Activated CD8-positive, alpha-beta memory T cell treated with anti-CD3 and anti-CD28 coated beads for 4 hours (primary cell): ENCODE measurements at places on chromosomes 13 and 19.

GRCh38 chr19:35805526-35806102 is 7.0 kb downstream of the PRODH2 start:
- DNase-seq, result no peak

DNA sequence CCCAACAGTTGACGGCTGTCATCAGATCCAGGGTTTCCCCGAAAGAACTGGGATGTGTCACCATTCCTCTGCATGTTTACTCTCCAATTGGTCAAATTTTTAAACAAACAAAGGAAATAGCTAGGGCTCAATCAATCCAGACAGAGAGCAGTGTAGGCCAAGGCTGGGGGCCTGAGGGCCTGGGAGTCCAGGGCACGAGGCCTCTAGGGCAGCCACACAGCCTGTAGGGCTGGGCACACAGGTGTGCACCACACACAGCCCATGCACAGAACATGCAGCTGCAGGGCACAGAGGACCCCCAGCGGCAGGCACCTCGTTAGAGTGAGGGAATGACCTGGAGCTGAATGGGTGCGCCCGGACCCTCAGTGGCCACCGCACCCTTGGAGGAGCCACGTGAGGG is 9.5 kb downstream of the MIER2 start:
- no peak for DNase-seq

DNA sequence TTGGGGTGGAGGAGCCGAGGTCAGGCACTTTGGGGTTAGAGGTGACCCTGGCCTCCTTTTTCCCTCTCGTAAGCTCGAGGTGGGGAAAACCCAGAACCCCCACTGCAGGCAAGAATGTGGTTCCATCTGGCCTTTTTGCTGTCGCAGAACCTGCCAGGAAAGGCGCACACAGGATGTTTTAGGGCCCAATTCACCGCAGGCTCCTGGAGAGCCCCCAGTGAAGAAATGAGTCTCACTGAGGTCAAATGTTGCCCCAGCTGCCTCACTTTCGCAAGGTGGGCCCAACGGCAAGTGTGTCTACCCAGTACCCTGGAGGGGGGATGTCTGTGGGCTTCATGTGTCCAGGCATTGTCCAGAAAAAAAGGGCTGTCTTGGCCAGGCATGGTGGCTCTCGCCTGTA is 61.8 kb downstream of the PEX11G start:
- no peak for DNase-seq

DNA sequence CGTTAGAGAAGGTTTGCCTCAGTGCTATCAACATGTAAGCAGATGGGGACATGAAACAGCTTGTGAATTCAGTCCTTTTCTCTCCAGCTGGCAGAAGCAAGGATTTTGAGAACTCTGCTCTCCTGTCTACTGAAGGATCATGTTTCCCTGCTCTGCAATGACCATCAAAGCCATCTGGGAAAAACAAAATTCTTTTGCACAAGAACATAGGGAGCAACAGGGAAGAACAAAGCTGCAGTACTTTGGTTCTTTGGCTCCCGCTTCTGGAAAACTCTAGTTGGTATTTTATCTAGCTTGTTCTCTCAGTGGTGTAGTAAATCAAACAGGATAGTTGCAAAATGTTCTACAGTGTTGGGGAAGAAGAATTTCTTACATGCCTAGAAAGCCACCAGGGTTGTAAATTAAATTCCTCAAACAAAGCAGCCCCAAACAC is 270.4 kb downstream of the ENOX1 start:
- DNase-seq, result no peak

DNA sequence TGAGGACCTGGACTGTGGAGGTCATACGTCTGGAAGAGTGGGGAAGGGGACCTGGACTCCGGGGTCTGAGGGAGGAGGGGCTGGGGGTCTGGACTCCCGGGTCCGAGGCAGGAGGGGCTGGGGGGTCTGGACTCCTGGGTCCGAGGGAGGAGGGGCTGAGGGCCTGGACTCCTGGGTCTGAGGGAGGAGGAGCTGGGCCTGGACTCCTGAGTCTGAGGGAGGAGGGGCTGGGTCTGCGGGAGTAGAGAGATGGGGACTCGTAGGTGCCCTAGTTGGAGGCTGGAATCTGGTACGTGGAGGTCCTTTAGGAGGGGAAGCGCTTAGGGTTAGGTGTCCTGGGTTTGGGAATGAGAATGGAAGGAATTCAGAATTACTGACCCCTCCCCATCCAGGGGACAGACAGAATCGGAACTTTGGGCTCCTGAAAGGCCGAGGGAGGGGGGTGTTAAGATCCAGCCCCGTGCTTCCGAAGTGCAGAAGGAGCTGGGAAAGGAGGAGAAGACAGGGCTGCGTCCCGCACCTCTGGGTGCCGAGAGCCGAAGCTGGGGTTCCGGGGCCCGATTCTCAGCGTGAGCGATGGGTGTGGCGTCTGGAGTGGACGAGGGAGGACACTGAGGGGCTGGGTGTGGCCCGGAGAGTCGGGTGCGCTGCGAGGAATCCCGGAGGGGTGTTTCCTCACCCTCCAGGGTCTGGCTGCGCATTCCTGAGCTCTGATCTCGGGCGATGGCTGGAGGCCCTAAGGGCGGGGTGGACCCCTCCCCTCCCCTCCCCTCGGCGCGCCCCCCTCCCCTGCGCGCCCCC is 608 bp downstream of the MYADM start:
- DNase-seq, result no peak

GRCh38 chr13:107568181-107568580 is 647.2 kb downstream of the LIG4 start:
- no peak for DNase-seq

- no peak for DNase-seq
Measured at GRCh38 chr19:41316306-41316920, 6.4 kb downstream of the CCDC97 start.

DNA sequence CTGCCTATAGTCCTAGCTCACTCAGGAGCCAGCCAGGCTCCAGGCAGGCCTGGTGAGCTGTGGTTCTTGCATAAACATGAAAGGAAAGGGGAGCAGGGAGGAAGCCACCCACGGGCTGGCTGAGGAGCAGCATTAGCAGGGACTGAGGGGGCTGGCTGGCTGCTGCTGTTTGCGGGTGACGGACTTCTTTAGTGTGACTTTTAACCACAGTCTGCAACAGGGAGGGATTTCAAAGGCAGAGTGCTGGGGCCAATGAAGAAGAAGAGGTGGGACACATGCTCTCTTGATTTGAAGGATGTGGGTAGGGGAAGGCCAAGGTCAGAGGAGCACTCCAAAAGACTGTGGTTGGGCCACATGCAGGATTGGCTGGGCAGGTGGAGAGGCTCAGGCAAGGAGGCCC is 223.0 kb downstream of the DNAJC15 start:
- DNase-seq, result no peak

GRCh38 chr13:42649831-42650230 is 75.9 kb downstream of the TNFSF11 start:
- no peak for DNase-seq
